ENCODE measurements at places on chromosomes 12 and 14.

DNA sequence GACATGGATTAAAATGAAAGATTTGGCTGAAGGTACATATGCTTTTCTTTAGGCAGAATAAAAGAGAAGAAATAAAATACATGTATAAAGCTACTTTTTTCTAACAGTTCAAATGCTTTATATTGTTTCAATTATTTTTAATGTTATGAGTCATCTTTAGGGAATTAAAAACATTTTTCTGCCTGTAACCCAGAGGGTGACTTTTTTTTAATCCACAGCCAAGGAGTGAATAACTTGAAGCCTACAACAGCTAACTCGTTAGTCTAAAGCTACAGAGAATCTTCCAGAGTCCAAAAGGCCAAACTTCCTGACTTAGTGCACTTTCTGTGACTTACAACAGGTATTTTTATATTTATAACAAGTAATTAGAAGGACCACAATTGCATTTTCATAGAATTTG is 151.6 kb downstream of the SEC23A start:
- no peak for DNase-seq

GRCh38 chr14:100359881-100360280 is 36.7 kb downstream of the SLC25A47 start:
- DNase-seq = no peak

- no peak for DNase-seq
Observed at GRCh38 chr12:31245822-31246469, 80.0 kb downstream of the SINHCAF start.

DNA sequence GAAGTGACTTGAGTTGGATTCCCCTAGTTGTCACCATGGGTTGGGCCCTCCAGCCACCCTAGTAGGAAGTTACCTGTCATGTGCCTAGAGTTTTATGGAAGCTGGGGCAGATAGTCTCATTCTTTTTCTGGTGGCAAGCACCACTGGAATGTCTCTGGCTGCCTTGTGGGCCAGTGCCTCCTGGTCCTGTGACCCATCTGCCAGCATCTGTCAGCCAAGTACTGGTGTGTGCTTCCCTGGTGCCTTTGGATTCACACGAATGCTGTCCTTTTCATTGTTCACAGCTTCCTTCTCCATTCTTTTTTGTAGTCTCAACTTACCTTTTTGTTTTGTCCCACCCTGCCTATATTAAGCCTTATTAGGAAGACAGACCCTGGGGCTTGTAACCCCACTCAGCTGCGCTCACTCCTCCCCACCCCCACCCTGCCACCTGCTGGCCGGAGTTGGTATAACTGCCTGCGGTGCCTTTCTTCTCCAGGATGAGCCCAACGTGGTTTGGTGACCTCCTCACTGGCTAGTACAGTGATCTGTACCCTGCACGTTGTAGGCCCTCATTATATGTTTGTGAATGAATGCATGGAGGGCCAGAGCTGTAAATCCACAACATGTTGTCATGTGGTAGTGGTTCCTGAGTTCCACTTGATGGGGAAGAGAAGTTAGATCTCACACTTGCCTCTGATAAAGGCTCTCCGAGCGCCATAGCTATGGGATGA is 125.7 kb downstream of the TSPAN9 start:
- no peak for DNase-seq

DNA sequence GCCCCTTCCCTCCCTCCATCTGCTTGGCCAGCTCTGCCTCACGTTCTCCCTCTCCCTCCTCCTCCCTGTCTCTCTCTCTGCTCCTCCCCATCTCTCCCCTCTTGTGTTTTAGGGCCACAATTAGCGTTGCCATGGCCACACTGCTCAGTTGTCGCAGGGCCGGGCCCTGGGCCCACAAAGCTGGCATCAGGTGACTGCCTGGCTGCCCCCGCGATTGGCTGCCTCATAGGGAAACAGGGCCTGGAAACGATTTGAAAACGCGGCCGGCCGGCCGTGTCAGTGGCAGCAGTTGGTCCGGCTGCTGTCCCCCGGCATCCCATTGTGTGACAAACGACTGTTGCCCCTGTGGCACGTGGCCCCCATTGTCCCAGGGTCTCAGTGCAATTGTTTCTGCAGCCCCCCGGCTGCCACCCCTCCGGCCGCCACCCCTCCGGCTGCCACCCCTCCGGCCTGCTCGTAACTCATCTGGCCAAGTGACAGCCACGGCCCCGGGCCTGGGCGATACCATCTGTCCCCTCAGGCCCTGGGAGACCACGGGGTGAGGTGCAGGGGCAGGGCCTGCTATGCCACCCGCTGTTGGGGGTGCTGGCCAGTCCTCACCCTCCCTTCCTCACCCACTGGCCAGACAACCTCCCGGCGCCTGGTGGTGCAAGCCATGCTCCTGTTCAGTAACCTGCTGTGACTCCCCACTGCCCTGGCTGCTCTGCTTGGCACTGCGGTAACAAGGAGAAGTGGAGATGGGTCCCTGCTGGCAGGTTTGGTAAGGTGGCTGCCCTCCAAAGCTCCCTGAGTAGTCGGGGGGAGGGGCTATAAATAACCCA is 17.4 kb downstream of the FOXN4 start:
- DNase-seq = no peak

DNA sequence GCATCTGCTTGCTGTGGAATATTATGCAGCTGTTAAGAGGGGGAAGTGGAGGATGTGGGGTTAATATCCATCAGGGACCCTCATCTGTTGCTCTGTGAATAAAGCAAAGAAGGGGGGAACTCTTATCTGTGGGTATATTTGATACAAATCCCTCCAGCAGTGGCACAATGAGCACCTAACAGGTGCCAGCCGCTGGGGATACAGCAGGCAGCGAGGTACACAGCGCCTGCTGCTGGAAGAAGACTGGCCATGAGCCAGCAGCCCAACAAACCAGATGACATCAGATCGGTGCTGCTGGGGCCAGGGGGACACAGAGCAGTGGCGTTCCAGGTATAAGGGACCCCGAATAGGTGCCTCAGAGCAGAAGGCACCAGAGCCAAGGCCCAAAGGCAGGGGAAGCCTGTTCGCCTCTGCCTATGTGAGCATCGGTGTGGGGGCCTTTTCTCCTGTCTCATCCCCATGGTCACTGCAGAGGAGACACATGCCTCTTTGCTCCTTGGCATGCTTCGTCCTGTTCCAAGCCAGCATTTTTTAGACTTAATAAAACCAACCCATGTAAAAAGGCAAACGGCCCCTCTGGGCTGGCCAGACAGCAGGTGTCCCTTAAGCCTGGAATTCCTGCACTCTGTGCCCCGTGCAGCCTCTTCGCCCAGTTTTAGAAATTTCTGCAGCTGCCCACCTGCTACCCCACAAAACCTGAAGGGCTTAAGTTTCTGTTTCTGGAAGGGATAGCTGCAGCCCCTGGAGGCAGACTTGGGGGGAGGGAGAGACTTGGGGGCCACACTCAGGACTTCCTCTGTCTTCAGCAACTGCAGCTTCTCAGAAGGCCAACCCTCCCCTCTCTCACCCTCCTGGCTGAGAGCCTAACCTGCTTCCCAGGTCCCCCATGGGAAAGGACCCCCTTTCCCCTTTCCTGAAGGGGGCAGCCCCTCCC is 1.6 kb upstream of the CKB start:
- no peak for DNase-seq

DNA sequence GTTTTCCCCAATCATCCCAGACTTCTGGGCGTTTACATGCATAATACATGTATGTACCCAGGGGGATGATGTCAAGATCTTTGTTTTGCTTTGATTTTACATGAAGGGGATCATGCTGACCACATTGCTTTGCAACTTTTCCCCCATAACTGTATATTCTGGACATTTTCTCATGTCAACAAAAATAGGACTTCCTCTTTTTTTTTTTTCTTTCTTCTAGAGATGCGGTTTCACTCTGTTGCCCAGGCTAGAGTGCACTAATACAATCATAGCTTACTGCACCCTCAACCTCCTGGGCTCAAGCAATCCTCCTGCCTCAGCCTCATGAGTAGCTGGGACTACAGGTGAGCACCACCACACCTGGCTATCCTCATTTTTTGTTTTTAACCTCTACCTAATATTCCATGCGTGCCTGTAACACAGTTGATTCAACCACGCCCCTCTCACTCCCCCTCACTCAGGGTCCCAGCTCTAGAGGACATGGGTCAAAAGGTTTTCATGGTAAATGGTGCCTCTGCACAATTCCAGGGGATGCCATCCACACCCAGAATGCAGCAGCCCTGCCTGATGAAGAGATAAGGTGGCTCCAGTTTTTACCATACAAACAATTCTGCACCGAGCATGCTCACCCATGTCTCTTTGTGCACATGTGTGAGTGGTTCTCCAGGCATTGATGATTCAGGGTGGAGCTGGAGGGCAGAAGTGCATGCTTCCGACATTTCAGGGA is 32.0 kb upstream of the CIPC start:
- DNase-seq = no peak

DNA sequence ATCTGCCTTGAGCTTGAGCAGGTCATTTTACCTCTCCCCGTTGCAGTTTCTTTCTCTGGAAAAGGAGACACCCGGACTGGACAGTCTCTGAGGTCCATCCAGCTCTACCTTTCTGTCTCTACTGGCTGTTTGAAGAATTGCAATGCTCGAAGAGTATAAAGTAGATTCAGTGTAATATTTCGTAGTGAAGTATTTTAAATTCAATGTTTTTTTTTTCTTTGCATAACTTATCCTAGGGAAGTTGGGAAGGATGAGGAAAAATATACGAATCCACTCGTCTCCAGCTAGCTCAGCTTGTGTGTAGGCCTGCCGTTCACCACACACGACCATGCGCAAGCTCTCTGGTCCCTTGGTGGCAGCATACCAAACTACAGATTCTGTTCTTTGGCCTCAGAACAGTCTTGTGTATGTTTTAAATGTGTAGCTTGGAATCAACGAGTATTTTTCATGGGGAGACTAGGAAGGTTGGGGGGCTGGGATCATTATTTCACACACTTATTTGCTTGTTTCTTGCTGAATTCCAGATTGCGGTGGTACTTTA is 307.9 kb downstream of the CACNA1C start:
- DNase-seq = no peak

DNA sequence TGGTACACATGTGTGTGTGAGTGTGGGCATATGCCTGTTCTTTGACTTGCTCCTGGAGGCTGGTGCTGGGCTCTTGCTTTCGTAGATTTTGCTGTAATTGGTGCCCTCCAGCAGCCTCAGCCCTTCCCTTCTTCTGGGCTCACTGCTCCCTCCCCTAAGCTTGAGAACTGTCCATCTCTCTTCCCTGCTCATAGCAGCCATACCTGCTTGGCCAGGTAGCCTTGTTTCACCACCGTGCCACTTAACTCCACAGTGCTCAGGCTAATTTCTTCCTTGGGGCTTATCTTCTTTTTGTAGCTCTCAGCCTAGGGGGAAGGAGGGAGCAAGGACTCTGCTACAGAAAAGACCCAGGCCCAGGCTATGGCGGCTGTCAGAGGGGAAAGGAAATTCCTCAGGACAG is 19.8 kb downstream of the PLEK2 start:
- no peak for DNase-seq

GRCh38 chr14:52299692-52300278 is 14.3 kb upstream of the PTGER2 start:
- no peak for DNase-seq

DNA sequence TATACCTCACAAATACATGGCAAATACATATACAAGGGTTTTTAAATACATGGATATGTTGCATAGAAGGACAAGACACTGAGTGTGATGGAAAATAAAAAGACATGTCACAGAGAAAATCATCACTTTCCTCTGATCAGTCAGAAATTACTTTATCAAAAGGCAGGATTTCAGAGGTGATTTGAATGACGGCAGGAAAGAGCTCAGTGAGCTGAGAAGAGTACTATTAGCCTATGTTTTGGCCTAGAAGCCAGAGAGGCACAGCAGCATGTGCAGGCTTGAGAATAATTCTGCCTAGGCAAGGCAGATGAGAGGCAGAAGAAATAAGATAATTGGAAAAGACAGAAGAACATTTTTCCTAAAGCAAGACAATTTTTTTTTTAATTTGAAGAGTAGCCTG is 94.9 kb downstream of the BCAT1 start:
- no peak for DNase-seq

DNA sequence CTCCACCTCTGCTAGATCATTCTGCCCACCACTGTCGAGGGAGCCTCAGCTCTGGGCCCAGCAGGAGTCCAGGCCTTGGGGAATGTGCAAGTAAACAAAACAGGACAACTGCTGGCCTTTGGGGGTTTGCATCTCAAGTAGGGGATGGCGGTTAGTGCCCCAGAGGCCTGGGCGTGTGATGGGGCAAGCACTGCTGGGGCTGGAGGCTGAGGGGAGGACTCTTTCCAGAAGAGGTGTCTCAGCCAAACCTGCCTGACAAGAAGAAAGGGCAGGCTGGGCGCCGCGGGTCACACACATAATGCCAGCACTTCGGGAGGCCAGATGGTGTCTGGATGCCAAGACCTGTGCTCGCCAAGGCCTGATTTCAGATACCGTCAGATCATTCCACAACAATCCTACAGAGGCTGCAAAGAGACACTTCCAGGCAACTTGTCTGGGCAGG is 8.6 kb upstream of the ALDH2 start:
- DNase-seq = no peak

DNA sequence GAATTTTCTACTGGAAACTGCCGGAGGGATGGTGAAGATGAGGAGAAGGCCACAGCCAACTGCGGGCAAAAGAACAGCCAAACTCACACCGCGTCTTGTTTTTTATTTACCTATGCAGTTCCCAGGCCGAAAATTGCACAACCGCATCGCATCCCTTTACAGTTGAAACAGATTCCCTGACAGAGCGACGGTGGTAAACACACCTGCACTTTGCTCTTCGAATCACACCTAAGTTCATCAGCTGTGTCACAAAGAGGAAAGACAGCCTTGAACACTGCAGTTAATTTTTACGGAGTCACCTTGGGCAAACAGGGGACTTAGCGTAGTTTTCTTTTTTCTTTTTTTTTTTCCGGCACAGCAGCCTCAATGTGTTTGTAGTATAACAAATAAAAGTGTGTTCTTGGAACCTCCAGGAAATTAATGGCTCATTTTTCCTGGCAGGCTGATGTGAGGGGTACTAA is 272.0 kb upstream of the DIO3 start:
- DNase-seq = no peak

DNA sequence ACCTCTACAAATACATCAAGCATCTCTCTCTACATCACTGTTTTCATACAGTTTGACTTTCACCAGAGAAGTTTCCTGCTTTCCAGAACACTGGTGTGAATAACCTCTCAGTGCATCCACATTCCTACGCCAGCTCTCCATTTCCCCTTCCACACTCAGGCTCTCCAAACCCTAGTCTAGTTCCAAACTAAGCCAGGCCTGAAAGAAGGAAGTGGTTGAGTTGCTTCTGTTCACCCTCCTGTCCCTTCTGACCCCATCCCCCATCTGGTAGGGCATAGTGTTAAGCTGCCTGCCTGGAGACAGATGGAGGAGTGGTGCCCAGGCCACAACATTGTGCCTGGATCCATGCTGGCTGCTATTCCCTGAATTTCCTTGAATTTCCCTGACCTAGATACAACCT is 132.4 kb downstream of the GPR65 start:
- no peak for DNase-seq

GRCh38 chr12:53034459-53034858 is 15.4 kb upstream of the TNS2 start:
- no peak for DNase-seq

DNA sequence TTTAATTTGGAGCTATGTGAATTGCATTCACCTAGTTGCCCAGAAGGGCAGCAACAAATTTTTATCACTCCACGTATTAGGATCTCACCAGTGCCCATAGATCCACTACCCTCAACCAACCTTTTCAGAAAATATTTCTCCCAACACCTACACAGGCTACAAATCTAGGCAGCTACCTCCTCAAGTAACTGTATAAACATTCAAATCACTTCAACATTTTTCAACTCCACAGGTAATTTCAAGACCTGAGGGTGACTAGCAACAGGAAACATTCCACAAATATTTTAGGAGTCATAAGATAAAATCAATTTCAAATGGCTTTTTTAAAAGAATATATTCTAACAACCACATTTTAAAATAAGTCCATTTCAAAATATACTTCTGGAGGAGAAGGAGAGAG is 12.9 kb downstream of the PHLDA1 start:
- no peak for DNase-seq

All from T-helper 17 cell (primary cell).